Cardiac atrium fibroblast (primary cell): ENCODE measurements at places on chromosomes 6 and 20. TPM values are rescaled to one million over a fixed set of nuclear protein-coding genes. Genes with fewer than 3 reads are reported as not detected.

The OPRM1 gene
- not detected in 2 replicates for total RNA-seq

The CST1 gene
- total RNA-seq, result not detected in 2 replicates

The CYP24A1 gene
- total RNA-seq, result not detected in 2 replicates

The UST gene
- total RNA-seq, result 16.6 and 20.1 TPM in 2 replicates

The POPDC3 gene
- 6.0 TPM in 1 of 2 replicates, not detected in the other for total RNA-seq
